ENCODE measurements at places on chromosomes 1 and 21.

DNA sequence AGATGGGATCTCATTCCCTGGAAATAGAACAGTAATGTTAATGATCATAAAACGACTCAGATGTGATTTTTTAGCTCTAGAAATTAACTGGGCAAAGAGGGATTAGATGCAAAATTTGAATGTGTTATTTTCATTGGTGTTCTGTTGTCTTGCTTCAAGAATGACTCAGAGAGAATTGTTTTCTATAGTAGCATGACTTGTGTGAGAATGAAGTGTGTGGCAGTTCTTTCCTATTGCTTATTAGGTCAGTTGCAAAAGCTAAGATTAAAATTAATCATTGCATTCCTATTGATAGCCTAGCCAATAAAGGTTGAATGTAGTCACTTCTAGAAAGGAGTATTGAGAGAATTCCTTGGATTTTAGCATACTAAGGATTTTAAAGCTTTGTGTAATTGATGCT is 22.9 kb downstream of the SPEN start:
- no peak for DNase-seq

GRCh38 chr1:25609921-25610320 is 6.7 kb upstream of the MAN1C1 start:
- DNase-seq, result no peak

DNA sequence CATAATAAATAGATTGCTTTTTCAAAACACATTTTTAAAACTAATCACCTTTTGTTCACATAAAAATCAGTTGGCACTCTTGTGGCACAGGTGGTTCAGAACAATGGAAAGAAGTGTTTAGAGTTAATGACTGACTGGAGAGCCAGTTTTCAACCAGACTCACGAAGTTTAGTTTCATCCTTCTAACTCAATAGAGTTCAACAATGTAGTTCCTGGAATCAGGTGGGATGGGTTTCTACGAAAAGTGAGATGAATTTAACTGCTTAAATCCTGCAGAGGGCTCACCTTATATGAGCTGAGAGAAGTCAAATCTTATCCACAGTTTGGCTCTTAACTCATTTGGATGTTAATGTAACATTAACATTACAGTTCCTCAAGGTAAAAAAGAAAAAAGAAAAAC is 116.5 kb downstream of the SMYD2 start:
- no peak for DNase-seq

GRCh38 chr1:75677443-75677842 is 47.1 kb upstream of the ACADM start:
- no peak for DNase-seq

- no peak for DNase-seq
Measured at GRCh38 chr1:85576642-85577418, 3.7 kb upstream of the CCN1 start.

GRCh38 chr1:67345556-67345955 is 37.9 kb downstream of the IL12RB2 start:
- DNase-seq, result no peak

DNA sequence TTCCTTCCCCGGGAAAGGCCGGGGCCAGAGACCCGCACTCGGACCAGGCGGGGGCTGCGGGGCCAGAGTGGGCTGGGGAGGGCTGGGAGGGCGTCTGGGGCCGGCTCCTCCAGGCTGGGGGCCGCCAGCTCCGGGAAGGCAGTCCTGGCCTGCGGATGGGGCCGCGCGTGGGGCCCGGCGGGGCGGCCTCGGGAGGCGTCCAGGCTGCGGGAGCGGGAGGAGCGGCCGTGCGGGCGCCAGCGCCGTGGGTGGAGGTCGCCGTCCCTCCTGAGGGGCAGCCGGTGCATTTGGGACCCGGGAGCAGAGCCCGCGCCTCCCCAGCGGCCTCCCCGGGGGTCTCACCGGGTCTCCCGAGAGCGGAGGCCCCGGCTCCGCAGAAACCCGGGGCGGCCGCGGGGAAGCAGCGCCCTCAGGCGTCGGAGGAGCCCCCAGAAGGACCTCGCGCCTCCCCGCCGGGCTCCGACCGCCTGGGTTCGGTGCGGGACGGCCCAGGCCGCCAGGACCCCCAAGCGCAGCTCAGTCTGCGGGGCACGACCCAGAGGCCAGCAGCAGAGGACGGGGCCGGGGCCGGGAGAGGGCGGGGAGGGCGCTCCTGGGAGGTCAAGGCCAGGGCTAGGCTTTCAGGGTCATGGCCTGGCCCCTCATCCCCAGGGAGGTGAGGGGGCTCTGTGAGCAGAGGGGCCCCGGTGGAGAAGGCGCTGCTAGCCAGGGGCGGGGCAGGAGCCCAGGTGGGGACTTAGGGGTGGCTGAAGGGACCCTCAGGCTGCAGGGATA is 7.2 kb upstream of the SLX9 start:
- DNase-seq, result peak; percentile 46

DNA sequence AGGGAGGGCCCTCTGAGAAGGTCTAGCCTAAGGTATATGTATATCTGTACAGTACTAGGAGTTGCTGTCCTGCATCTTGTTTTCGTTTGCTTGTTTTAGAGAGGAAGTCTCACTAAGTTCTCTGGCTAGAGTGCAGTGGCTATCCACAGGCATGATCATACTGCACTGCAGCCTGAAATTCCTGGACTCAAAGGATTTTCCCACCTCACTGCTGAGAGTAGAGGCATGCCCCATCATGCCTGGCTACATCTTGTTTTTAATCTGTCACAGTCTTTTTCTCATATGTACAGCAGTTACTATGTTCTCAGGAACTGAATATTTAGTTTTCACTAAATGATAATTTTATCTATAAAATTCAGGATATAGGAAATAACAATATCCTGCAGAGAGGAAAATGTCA is 15.3 kb upstream of the PYHIN1 start:
- no peak for DNase-seq

- no peak for DNase-seq
Measured at GRCh38 chr1:27506703-27507102, 16.7 kb upstream of the WASF2 start.

- no peak for DNase-seq
Measured at GRCh38 chr1:29425631-29426030, 189.3 kb downstream of the PTPRU start.

DNA sequence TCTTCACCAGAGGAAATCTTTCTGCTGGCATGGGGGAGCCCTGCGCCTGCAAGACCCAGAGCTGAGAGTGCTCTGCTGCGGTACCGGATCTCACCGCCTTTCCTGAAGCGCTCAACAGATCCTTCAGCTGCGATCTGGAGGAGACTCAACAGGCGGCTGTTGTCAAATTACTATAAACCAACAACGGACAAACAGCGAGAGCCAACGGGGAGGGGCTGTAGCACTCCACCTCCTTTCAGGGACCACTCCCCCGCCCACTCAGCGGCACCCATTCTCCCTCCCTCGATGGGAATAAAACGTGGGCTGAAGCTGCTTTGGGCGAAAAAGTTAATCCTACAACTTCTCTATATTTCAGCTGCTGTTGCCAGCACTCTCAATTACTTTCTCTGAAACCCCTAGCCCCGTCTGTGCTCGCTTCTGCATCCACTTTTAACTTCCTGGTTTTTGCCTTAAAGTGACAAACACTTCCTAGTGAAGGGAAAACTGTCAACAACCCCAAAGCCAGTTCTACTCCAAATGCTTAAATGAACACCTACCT is at the start of gene FMO5:
FMO5 (minus strand) TSS at position 147 of the 538 bp plus-strand sequence. CDS start 310 bp downstream, outside the sequence.
- DNase-seq, result peak; percentile 11

DNA sequence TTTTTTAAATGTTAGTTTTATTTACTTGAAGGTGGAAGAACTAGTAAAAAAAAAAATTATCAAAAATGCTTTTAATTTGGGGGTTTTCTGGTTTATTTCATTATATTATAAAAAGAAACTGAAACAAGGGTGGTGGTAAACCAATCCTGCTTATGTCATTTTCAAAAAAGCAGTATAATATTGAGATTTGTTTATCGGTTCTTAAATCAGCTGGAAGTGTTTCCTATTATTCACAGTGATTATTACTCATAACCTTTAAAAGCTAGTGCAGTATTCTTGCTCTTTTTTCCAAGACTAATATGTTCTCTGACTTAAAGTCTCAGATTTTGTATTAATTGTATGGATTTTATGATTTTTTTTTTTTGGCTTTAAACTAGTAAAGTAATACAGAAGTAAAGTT is 5.4 kb upstream of the LRRC40 start:
- DNase-seq, result no peak

DNA sequence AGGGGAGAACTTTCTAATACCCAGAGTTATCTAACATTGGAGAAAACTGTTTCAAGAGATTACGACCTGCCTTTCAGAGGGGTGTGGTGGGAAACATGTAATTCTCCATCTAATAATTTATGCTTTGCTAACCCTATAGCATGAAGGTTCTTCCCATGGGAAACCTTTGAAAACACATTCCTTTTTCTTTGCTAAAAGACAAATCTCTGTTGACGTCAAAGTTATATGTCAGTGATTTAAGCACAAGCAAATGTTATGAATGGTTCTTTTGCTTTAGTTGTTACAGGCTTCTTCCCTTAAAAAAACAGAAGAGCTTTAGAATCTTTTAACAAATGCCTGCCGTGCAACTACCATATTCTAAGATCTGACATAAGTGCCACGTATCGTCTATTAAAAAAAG is 19.2 kb downstream of the FMO2 start:
- DNase-seq, result no peak

GRCh38 chr1:162020150-162020549 is 3.5 kb downstream of the OLFML2B start:
- no peak for DNase-seq
